ENCODE measurements at places on chromosomes 7 and 10. TPM values are rescaled to one million over a fixed set of nuclear protein-coding genes. Genes with fewer than 3 reads are reported as not detected.

The SRGN gene
- 954 TPM for total RNA-seq

The SORCS3 gene
- total RNA-seq, result 0.09 TPM

The LRIT1 gene
- total RNA-seq, result not detected

The CAMK2B gene
- not detected for total RNA-seq

The UTF1 gene
- 0.33 TPM for total RNA-seq

The NOS3 gene
- total RNA-seq, result 5.9 TPM

The GRM3 gene
- total RNA-seq, result not detected

The LIPN gene
- not detected for total RNA-seq

The CDHR1 gene
- total RNA-seq, result 4.0 TPM

Measured in natural killer cell (primary cell).